Activated gamma-delta T cell treated with anti-CD3 and anti-CD28 coated beads, Interleukin-2, amount 50 U/mL, for 16 hours (primary cell): ENCODE measurements at places on chromosomes 1 and 21.

GRCh38 chr1:113811156-113811887 lies 954 bp downstream of the RSBN1 start:
- DNase-seq: no peak

DNA sequence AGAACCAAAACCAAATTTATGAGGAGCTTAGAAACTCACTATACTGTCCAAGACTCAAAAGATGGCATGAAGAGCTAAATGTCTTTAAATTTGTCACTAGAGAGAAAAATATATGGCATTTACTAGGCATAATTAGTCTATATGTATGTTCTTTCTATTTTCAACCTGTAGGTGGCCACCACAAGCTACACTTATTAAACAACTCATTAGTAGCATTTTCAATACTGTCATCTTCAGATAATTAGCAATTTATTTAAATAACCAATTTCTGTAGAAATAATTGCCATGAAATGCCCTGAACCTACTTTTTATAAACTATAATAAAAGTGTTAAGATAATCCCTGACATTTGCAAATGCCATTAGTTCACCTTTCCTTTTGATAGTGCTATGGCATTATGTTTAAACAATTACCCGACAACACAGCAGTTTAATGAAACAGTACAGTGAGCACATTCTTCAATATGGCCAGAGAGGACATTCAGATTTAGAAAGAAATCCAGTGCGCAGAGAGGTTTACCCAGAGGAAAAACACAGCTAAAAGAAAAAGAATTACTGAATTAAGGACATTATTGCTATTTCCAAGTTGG lies 522.5 kb downstream of the PTBP2 start:
- no peak for DNase-seq

DNA sequence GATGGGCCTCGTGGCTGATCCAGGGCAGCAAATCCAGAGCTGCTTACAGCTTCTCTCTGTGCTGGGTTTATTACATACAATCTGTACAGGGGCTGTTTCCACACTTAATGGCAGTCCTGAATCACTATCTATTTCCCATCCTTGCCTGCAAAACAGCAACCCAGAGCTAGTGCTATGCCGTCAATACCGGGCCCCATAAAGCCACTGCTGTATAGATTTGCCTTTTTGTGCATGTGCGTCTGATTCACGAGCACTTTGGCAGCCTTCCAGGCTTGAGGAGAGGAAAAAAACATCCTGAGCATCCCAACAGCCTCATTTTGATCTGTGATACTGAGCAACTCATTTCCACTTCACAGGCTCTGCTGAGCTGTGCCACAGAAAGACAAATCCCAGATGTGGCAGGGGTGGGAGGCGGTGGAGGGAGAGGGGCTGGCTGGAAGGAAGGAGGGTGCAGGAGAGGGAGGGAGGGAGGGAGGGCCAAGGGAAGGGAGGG lies 65.2 kb upstream of the TARBP1 start:
- DNase-seq: no peak

- no peak for DNase-seq
Measured at GRCh38 chr1:204316164-204316563, 43.6 kb downstream of the PLEKHA6 start.

DNA sequence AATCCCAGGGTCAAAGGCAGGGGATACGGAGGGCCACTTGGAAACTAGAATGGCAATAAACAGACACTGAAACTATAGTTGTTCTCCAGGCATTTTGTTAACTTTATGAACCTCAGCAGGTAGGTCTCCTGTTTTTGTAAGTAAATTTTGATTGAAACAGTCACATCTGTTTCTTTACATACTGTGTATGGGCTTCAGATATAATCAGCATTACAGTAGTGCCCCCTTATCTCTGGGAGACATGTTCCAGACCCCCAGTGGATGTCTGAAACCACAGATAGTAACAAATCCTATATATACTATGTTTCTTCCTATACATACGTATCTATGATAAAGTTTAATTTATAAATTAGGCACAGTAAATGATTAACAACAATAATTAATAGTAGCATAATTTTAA lies 11.5 kb downstream of the STIL start:
- no peak for DNase-seq

DNA sequence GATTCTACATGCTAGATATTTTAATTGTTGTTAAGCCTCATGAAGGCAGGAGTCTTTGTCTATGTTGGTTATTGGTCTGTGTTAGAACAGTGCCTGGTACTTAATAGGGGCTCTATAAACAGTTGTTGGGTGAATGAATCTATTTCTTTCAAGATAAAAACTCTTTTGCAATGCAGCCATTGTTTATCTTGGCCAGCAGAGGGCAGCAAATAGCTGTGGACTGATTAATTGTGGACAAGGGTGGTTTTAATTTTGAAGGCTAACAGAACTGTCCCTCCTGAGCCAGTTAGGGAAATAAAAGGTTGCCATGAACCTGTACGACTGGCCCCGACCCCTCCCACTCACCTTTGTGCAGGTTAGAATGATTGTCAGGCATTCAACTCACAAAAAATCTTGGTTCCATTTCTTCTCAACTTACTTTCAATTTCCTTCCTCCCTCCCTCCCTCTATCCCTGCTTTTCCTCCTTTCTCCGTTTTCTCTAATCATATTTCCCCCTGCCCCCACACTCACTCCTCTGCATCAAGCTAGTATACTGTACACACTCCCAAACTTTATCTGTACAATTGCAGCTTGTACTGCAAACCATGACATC lies 66.3 kb upstream of the DIRAS3 start:
- DNase-seq: no peak

- no peak for DNase-seq
Measured at GRCh38 chr1:226569879-226570547, 21.4 kb downstream of the STUM start.

- no peak for DNase-seq
Measured at GRCh38 chr1:10490286-10490970, 15.7 kb downstream of the PEX14 start.

DNA sequence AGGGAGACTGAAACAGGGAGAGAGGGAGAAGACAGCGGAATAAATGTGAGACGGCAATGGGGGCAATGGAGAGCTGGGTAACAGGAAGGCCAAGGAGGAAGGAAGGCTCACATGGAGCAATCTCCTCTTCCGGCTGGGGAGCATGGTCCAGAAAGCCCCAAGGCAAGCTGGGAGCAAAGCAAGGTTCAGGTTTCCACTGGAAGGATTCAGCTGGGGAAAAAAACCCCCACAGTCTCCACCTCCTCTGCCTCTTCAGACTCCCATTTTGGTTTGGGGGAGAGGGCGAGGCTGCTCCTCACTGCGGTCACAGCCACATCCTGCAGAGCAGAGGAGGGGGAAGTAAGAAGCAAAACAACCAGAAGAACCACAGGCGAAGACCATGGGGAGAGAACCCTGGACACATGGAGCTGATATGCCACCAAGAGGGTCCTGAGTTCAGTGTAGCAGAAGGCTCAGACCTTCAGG lies 650 bp downstream of the TNFAIP8L2 start:
- DNase-seq: no peak

- no peak for DNase-seq
Measured at GRCh38 chr21:33259995-33260394, 6.2 kb upstream of the IL10RB start.

- no peak for DNase-seq
Measured at GRCh38 chr1:221350091-221350490, 391.8 kb downstream of the DUSP10 start.

DNA sequence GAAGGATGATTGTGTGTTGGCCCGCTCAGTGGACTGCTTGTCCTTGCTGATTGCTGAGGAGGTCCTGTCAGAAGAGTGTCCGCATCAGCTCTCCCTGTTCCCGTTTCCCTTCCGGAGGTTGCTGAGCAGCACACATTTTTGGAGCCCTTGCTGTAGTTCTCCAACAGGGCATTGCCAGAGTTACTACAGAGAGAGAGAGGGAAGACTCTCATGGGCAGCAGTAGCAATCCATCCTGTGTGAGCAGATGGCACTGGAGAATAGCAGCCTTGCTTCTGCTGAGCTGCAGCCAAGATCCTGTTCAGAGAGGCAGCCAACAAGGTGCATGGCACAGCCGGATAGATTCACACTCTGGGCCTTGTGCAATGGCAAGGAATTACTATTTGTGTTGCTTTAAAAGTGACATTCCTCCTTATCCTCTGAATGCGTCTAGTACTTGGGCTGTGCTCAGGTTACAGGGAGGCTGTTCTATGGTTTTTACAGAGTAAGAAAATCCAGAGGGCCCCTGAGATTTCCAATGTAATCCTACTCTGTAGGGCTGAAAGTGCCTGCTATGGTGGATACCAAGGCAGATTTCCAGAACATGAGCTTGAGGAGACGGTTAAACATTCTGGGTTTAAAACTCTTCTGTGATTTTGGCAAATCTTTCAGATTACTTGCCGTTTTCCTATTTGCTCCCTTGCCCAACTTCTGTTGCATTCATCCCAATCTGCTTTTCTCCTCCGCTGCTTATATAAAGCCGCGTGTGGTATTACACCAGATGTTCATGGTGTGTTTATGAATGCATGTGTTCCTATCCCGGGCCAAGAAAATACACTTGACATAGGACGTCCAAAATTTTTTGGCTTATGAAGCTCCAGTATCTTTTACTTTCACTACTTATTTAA lies 27.4 kb downstream of the AK4 start:
- DNase-seq: no peak

- no peak for DNase-seq
Measured at GRCh38 chr1:232524056-232524455, 105.9 kb downstream of the SIPA1L2 start.

DNA sequence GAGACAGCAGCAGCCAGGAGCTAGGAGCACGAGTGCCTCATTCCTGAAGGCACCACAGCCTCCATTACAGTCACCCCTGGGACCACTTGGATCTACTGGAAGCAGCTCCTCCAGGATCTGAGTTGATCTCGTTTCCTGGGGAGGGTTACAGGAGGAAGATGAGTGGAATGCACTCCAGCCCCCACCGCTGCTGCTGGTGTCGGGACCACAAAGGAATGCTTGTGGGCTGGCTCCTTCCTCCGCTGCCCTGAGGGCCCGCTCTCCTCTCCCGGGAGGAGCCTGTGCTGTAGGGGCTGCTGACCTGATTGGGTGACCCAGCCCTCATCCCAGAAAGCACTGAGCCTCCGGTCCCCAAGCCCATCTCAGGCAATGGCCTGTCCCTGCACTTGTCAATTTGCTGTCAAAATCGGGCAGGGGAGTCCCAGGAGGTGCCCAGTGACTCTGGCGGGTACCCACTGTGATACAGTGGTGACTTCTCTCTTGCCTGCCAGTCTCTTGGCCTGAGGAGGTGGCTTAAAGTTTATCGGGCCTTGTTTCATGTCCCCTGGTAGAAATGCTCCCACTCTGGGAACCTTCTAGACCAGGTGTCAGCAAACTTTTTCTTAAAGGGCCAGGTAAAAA lies 23.1 kb downstream of the IL10RB start:
- DNase-seq: no peak

DNA sequence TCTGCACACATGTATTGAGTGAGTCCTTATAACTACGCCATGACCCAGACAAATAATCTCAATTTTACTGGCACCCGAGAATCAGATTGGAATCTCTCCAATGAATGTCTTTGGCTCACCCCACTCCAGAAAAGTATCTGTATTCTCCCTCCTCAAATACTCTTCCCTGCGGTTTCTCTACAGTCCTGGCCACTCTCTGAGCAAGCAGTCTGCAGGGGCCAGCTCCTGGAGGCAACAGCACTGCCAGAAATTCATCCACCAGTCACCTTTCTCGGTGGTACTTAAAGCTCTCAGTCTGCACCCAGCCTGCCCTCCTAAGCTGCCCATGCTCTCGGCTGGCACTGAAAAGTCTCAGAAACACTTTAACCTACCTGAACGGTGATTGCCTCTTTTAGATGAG lies 16.1 kb upstream of the LYST start:
- no peak for DNase-seq

DNA sequence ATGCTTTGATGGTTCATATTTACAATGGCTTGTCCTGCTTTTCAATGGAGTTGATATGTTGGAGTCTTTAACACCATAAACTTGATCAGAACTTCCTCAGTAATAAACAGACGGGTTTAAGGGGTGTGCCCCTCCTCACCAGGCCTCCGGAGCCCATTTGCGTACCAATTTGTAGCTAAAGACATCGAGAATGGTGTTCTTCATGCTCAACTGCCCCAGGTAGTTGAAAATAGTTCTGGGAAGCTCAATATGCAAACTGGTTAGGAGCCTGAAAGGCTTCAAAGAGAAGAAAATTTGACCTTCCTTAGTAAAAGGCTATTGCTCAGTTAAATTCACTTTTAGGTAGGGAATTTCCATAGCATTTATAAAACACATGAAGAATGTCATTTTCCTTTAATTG lies 68.1 kb upstream of the RRP15 start:
- no peak for DNase-seq

DNA sequence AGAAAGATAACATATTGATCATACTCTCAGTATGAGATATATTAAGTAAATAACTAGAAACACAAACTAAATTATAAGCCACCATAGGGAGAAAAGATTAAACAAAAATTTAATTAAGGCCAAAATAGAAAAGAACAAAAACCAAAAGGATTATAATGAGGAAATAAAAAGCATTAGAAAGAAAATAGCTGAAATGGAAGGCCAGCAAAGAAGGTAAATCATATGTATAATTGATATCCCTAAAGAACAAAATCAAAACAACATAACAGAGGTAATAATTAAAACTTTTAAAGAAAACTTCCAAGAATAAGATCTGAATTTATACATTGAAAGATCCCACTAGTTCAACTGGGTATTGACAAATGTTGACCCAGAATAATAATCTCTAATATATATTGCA lies 453.0 kb downstream of the LRRIQ3 start:
- no peak for DNase-seq

- no peak for DNase-seq
Measured at GRCh38 chr21:29396951-29397455, 98.3 kb downstream of the BACH1 start.

DNA sequence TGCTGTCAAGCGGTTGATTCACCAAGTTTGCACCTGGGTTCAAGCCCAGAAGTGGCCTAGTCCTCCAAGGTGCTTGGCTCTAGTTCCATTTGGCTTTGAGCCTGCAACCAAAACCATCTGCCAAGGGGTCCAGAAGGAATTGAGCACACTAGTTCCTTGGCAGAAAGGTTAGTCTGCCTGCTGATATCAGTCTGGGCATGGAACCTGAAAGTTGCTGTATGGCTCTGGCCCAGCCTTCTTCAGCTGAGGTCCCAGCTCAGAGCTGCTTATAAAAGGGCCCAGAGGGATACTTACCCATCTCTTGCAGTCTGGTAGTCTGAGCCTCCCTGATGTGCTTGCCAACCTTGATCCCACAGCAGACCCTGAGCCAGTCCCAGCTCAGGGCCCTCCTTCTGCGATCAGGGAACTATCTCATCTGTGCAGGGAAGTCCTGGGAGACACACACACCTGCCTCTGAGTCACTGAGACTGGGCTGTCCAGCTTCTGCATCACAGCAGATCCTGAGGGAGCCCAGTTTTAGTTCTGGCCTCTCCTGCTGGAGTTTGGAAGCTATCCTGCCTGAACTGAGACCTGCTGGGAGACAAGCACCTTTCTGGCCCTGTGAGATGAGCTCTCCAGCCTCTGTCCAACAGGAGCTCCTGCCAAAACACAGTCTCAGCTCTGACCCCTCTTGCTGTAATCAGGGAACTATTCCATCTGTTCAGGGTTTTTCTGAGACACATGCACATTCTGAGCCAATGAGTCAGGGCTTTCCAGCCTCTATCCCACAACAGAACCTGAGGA lies 75.8 kb downstream of the CTH start:
- no peak for DNase-seq
